ENCODE measurements at places on chromosomes 7 and 10. TPM values are rescaled to one million over a fixed set of nuclear protein-coding genes. Genes with fewer than 3 reads are reported as not detected.

Gene SLC39A12
- total RNA-seq = not detected

DNA sequence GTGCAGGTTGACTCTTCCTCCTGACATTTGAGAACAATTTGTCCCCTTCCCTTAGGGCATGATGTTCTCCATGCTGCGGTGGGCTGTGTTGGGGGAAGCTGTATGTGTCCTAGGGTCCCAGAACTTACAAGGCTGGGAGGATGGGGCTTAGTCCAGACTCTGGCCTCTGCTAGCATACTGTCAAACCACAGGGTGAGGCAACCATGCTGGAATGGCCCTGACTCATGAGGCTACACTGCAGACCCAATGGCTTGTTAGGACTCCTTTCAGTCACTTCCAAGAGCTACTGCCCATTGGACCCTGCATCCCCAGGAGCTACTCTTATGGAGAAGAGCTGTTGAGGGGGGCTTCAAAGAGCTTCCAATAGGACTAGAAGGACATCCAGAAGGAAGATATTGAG is 20.1 kb upstream of the FAM170B start:
- no peaks in the 10 kb centered on the region for H3K36me3 ChIP-seq
- H3K27me3 ChIP-seq = peaks cover 22% of the 10 kb centered on the region
- no peak for DNase-seq
- no peak overlapping the region for H3K27ac ChIP-seq
- H3K4me3 ChIP-seq = no peak overlapping the region

Gene TRIM50
- not detected for total RNA-seq

- no peak overlapping the region for H3K4me3 ChIP-seq
- no peak for DNase-seq
- H3K27ac ChIP-seq = no peak overlapping the region
- H3K4me1 ChIP-seq = no peaks in the 10 kb centered on the region
- no peaks in the 10 kb centered on the region for H3K27me3 ChIP-seq
Observed at GRCh38 chr10:67114945-67115344, 189.1 kb downstream of the LRRTM3 start.

DNA sequence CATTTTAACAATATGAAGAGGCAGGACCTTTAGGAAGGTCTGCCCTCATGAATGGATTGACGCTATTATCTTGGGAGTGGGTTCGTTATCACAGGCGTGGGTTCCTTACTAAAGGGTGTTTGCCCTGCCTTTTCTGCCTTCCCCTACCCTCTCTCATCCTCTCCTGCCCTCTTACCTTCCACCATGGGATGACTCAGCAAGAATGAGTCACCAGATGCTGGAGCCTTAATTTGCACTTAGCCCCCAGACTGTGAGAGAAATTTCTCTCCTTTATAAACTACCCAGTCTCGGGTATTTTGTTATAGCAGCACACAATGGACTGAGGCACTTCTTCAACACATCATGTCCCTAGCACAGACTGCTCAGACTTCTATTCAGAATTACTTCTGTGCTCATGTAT is 31.4 kb upstream of the ZNF32 start:
- peaks cover 7% of the 10 kb centered on the region for H3K27me3 ChIP-seq
- H3K4me3 ChIP-seq = no peak overlapping the region
- no peak for DNase-seq
- H3K27ac ChIP-seq = no peak overlapping the region

DNA sequence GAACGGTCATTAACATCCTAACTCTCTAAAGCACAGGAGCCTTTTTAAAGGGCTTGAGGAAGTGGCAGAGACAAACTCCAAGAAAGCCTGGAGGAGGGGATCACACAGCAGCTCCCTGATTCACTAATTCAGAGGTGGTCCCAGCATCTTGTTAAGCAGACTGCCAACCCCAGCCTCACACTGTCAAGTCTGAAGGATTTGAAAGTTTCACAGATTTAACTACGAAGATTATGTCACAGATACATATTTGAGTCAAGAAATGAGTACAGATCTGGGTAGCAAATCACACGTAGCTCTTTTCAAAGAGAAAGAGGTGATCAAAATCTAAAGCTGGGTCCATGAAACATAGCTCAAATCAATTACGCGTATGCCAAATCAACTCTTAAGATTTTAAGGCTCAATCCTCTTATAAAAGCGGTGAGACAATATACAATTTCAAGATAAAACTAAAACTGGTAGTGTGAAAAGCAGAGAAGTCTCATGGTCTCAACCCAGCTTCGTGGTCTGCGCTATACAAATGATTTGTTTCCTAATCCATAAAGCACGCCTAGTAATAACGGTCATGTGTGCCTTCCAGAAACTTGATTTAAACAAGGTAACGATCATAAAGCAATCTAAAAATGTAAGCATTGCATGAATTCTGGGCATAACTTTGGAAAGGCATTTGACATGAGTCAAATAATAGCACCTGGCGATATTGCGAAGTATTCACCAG is 229.9 kb upstream of the MKLN1 start:
- H3K27ac ChIP-seq = no peak overlapping the region
- H3K27me3 ChIP-seq = no peaks in the 10 kb centered on the region
- H3K4me1 ChIP-seq = no peaks in the 10 kb centered on the region
- DNase-seq = no peak
- H3K4me3 ChIP-seq = no peak overlapping the region

Gene SPDYE8
- not detected for total RNA-seq

DNA sequence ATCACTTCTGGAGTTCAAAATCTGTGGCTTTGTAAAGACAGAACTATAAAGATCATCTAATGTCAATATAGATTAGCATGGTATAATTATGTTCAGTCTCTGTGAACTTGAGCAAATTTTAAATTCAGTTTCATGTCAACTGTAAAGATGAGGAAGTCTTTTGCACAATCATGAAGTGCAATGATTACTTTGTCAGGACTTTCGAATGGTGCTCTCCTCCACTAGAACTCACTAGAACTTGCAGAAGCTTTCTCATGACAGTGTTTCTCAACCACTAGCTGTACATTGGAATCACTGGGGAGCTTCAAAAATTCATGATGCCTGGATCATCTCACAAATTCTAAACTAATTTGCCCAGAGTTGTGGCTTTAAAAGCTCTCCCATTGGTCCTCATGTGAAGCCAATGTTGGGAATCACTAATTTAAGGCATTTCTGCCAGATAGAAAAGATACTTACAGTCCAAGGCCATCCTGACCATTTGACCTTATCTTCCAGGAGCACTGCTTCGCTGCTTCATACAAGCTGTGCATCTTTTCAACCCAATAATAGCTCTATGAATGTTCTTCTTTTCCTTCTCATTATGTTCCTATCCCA is 12.9 kb downstream of the OR2AE1 start:
- no peak overlapping the region for H3K4me3 ChIP-seq
- peaks cover 20% of the 10 kb centered on the region for H3K27me3 ChIP-seq
- no peak for DNase-seq
- H3K27ac ChIP-seq = no peak overlapping the region
- H3K4me1 ChIP-seq = no peaks in the 10 kb centered on the region

Gene DYNC1I1
- total RNA-seq = 0.13 TPM

DNA sequence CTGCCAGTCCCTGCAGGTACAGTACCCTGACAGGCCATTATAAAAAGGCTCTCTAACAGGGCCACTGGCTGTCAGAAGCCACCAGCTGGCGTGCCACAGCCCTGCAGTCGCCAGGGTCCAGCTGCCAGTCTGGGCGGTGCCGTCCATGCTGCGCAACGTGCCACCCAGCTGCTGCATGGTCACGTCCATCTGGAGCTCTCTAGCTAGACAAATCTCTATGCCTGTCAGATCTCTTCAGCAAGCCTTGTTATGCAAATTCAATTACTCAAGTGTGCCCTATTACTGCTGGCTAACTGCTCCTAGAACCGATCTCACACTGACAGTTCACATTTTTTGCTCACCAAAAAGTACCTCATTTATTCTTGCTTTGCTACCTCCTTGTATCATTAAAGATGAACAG is 75.9 kb downstream of the HIBADH start:
- no peaks in the 10 kb centered on the region for H3K27me3 ChIP-seq
- H3K27ac ChIP-seq = no peak overlapping the region
- no peak overlapping the region for H3K4me3 ChIP-seq
- DNase-seq = no peak
- H3K4me1 ChIP-seq = no peaks in the 10 kb centered on the region

Gene PKD1L1
- total RNA-seq = 2.2 TPM

Gene MPP7
- total RNA-seq = 0.49 TPM
